ENCODE measurements at places on chromosomes 12 and 14.

- no peak for DNase-seq
Measured at GRCh38 chr12:101127521-101128219, 82.4 kb downstream of the SLC5A8 start.

DNA sequence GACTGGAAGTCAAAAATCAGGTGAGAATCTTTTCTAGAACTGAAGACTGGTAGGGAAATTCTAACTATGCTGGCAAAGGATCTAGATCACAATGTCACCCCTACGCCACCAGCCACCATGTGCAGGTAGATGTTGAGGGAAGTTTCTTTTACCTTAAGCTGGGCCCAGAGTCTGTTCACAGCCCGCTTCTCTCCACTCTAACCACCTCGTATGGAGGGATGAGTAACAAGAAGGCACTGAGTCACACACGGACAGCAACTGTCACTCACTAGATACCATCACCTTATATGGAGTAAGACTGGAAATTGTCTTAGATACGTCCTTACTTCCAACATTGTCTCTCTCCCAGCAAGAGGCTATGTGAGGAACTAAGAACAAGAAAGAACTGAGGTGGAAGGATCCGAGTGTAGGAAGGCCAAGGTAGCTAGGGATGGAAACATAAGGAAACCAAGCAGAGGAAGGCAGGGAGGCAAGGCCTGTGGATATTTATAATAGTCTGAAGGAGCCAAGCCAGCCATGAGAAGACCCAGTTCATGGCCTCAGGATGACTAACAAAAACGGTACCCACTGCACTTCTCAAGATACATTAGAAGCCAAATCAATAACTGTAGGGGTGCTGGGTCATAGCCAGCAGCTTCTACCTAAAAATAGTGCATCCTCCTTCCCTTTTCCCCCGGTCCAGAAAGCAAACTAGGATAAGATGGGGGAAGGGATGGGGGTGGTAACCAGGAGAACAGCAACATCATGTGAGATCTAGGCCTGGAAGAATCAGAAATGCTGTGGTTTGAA, 15.5 kb downstream of the REM2 start:
- no peak for DNase-seq

- no peak for DNase-seq
Measured at GRCh38 chr12:54998958-54999510, 14.5 kb upstream of the TESPA1 start.

DNA sequence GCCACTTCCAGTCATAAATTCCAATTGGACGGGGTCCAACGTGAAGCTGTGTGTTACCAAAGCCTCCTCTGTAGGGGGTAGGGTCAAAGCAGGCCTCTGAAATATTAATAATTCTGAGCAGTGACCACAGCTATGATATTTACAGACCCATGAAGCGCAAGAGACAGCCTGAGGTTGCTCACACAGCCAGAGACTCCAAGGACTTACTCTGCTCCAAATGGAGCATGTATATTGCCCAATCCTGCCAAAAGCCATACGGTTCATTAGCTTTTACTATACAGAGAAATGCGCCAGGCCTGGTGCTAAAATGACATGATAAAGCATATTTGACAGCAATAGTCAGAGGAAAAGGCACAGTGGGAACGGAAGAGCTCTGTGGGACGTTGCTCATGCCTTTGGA, 151.3 kb downstream of the PAH start:
- DNase-seq = no peak

- DNase-seq = peak; percentile 65
Measured at GRCh38 chr14:102695167-102695555, 82.1 kb upstream of the TRAF3 start.

- DNase-seq = no peak
Measured at GRCh38 chr12:69342421-69342820, 5.8 kb upstream of the LYZ start.

GRCh38 chr14:87799400-87799799, 193.6 kb downstream of the GALC start:
- no peak for DNase-seq

GRCh38 chr12:108193917-108194316, 64.8 kb downstream of the WSCD2 start:
- DNase-seq = peak; percentile 37

- DNase-seq = no peak
Measured at GRCh38 chr12:47570151-47570550, 135.7 kb downstream of the RPAP3 start.

- DNase-seq = no peak
Measured at GRCh38 chr12:78120866-78121560, 290.3 kb downstream of the NAV3 start.

- DNase-seq = no peak
Measured at GRCh38 chr14:30982533-30982932, 42.9 kb upstream of the AP4S1 start.

GRCh38 chr12:90695415-90695814, 259.6 kb downstream of the CCER1 start:
- no peak for DNase-seq
